ENCODE measurements at places on chromosomes 3 and 15. TPM values are rescaled to one million over a fixed set of nuclear protein-coding genes. Genes with fewer than 3 reads are reported as not detected.

The OR5K2 gene
- total RNA-seq, result not detected

The SUMF1 gene
- 26.6 TPM for total RNA-seq

The ACAN gene
- total RNA-seq, result not detected

The GJD2 gene
- not detected for total RNA-seq

The GPR176 gene
- total RNA-seq, result 1.7 TPM

The RLBP1 gene
- total RNA-seq, result 0.12 TPM

The PHLDB2 gene
- total RNA-seq, result 143 TPM

The SHC4 gene
- total RNA-seq, result 0.44 TPM

The RBP2 gene
- not detected for total RNA-seq

The SERINC4 gene
- total RNA-seq, result 0.12 TPM

The TRANK1 gene
- total RNA-seq, result 1.1 TPM

DNA sequence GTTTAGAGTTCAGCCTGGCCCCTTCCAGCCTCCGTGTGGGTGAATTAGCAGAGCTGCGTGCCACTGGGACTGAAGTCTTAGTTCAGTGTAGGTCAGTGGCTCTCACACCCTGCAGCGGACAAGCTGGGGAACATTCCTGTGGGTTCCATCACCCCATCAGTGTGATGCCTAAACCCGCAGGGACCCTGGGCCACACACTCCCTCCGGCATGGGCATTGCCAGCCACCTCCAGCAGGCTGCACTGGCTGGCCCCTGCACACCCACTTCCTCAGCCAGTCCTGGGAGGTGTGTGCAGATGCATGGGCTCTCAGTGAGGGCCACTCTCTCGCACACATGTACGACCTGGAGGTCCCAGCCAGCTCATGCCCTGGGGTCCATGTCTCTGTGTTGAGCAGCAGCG lies 32.1 kb upstream of the TOPBP1 start:
- no peaks in the 10 kb centered on the region for H3K4me1 ChIP-seq
- H3K27me3 ChIP-seq, result no peaks in the 10 kb centered on the region
- no peak for DNase-seq

DNA sequence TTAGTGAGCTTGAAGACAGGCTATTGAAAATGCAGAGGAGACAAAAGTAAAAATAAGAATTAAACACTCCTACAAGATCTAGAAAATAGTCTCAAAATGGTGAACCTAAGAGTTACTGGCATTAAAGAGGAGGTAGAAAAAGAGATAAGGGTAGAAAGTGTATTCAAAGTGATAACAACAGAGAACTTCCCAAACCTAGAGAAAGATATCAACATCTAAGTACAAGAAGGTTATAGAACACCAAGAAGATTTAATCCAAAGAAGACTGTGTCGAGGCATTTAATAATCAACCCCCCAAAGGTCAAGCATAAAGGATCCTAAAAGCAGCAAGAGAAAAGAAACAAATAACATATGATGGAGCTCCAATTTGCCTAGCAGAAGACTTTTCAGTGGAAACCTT lies 23.3 kb downstream of the PDCD10 start:
- H3K4me1 ChIP-seq, result no peaks in the 10 kb centered on the region
- H3K27ac ChIP-seq, result no peak overlapping the region
- H3K4me3 ChIP-seq, result no peak overlapping the region
- H3K36me3 ChIP-seq, result no peaks in the 10 kb centered on the region

GRCh38 chr3:8996681-8997121 lies 33.4 kb upstream of the RAD18 start:
- no peak overlapping the region for H3K4me3 ChIP-seq
- no peak for DNase-seq
- H3K4me1 ChIP-seq, result no peaks in the 10 kb centered on the region
- H3K36me3 ChIP-seq, result no peaks in the 10 kb centered on the region
- no peak overlapping the region for H3K27ac ChIP-seq
- H3K27me3 ChIP-seq, result peaks cover 5% of the 10 kb centered on the region

GRCh38 chr3:35544976-35545375 lies 94.3 kb upstream of the ARPP21 start:
- H3K36me3 ChIP-seq, result no peaks in the 10 kb centered on the region
- no peak overlapping the region for H3K4me3 ChIP-seq
- H3K27ac ChIP-seq, result no peak overlapping the region
- no peaks in the 10 kb centered on the region for H3K27me3 ChIP-seq
- no peaks in the 10 kb centered on the region for H3K4me1 ChIP-seq

DNA sequence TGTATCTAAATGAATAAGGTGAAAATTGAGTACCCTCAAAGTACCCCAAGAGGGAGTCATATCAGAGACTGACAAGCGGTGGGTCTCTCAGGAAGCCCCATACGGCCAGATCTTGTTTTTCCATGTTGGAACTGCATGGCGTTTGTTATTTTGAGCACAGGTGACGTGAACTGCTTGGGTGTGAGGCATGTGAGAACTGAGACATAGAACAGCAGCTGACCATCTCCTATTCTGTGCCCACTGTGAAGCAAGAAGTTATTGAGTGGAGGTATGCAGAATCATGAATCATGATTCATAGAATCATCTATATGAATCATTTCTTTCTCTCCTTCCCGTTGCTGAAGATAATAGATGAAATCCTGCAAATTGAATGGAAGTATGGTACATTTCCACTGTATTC lies 4.6 kb downstream of the VPS8 start:
- no peak overlapping the region for H3K4me3 ChIP-seq
- no peak for DNase-seq
- H3K27me3 ChIP-seq, result no peaks in the 10 kb centered on the region

DNA sequence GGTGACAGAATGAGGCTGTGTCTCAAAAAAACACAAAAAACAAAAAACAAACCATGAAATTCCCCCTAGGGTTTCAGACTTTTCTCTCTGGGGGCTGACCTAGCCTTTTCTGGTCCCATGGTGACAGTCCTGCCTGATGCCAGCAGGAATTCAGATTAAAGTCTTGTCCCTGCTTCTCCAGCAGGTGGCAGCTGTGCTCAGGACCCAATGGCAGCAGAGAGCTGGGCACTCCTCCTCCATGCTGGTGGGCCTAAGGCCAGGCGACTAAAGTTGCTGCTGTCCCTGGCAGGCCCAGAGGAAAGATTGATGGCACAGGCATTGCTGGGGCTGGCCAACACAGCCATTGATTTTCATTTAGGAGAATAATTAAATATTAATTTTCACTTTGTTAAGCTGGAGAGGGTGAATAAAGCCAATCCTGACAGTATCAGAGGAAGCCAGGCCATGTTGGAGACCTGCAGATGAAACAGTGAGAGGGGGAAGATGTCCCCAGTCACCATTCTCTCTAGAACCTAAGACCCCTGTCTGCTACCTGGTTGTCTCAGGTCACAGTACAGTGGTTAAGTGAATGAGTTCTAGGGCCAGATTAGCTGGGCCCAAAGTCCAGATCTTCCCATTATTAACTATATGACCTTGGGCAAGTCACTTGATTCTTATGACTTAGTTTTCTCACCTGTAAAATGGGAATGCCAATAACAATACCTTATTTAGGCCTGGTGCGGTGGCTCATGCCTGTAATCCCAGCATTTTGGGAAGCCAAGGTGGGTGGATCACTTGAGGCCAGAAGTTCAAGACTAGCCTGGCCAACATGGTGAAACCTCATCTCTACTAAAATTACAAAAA lies 7.1 kb downstream of the CELF6 start:
- no peaks in the 10 kb centered on the region for H3K36me3 ChIP-seq
- H3K27me3 ChIP-seq, result no peaks in the 10 kb centered on the region
- peak; percentile 63 for DNase-seq
- H3K27ac ChIP-seq, result no peak overlapping the region
- no peak overlapping the region for H3K4me3 ChIP-seq
- H3K4me1 ChIP-seq, result no peaks in the 10 kb centered on the region

DNA sequence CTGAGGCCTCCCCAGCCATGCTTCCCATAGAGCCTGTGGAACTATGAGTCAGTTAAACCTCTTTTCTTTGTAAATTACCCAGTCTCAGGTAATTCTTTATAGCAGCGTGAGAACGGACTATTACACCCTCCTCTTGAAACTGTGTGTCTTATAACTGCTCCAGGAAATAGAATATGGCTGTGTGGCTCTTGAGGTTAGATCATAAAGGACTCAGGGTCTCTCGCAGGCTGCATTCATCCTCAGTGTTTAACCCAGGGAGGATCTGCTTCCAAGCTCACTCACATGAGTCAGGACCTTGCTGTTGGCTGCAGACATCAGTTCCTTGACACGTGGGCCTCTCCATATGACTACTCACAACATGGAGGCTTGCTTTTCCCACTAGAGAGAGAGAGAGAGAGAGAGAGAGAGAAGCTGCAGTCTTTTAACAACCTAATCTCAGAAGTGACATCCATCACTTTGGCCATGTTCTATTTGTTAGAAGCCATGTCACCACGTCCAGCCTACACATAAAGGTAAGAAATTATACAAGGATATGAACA lies 114.3 kb upstream of the UBE2E1 start:
- no peak overlapping the region for H3K27ac ChIP-seq
- H3K4me3 ChIP-seq, result no peak overlapping the region
- H3K36me3 ChIP-seq, result no peaks in the 10 kb centered on the region
- H3K27me3 ChIP-seq, result no peaks in the 10 kb centered on the region
- no peak for DNase-seq
- H3K4me1 ChIP-seq, result peaks cover 13% of the 10 kb centered on the region

DNA sequence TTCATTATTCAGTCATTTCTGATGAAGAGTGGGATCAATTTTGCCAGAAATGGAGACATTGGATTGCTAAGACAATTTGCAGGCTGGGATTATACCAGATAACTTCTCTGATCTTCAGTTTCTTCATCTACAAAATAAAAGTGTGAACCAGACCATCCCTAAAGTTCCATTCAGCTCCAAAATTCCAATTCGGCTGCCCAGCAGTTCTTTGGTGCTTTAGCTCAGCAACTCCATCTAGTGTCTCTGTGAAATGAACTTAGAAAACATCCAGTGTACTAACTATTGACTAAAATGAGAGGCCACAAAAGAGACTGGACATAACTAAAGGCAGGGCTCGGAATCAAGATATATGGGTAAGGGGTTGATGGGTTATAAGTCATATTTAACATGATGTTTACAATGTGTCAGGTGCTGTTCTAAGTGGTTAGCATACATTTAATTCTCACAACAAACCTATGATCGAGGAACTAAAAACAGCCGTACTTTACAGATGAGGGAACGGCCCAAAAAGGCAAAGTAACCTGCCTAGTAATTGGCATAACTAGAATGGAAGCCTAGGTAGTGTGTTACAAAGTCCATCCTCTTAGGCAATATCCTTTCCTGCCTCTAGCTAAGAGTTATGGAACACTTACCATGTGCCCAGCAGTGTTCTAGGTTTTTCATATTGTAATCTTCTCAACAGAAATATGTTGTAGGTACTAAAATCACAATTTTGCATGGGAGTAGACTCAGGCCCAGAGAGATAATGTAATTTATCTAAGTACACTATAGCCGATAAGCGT lies 17.0 kb downstream of the THAP10 start:
- no peak overlapping the region for H3K4me3 ChIP-seq
- H3K27me3 ChIP-seq, result no peaks in the 10 kb centered on the region
- DNase-seq, result no peak
- no peaks in the 10 kb centered on the region for H3K36me3 ChIP-seq
- no peak overlapping the region for H3K27ac ChIP-seq
- H3K4me1 ChIP-seq, result peaks cover 1% of the 10 kb centered on the region

DNA sequence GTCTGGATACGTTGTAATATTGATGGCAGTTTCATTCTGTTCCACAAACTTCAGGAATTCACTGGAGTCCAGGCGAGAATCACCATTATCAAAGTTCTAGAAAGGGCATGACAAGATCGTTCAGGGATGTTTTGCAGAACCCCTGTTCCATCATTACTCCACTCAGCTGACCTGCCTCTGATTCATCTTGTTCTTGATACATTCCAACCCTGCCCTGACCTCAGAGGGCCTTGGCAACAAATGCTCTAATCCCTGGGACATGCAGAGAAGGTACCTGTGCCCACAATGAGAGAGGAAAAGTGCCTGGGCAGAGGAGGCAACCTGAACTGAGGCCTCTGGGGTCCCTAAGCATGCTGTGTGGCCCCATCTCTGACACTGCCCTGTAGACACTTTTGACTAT lies 45.9 kb downstream of the FSTL1 start:
- H3K4me3 ChIP-seq, result no peak overlapping the region
- no peaks in the 10 kb centered on the region for H3K4me1 ChIP-seq
- no peaks in the 10 kb centered on the region for H3K27me3 ChIP-seq
- DNase-seq, result no peak

GRCh38 chr15:101050623-101051290 lies 131.6 kb downstream of the LRRK1 start:
- H3K36me3 ChIP-seq, result peaks cover 4% of the 10 kb centered on the region
- no peak overlapping the region for H3K4me3 ChIP-seq
- no peaks in the 10 kb centered on the region for H3K27me3 ChIP-seq
- no peak overlapping the region for H3K27ac ChIP-seq
- H3K4me1 ChIP-seq, result no peaks in the 10 kb centered on the region

GRCh38 chr3:182631183-182632076 lies 161.9 kb upstream of the ATP11B start:
- DNase-seq, result no peak
- no peak overlapping the region for H3K27ac ChIP-seq
- no peaks in the 10 kb centered on the region for H3K27me3 ChIP-seq
- H3K36me3 ChIP-seq, result no peaks in the 10 kb centered on the region
- H3K4me1 ChIP-seq, result no peaks in the 10 kb centered on the region
- no peak overlapping the region for H3K4me3 ChIP-seq

DNA sequence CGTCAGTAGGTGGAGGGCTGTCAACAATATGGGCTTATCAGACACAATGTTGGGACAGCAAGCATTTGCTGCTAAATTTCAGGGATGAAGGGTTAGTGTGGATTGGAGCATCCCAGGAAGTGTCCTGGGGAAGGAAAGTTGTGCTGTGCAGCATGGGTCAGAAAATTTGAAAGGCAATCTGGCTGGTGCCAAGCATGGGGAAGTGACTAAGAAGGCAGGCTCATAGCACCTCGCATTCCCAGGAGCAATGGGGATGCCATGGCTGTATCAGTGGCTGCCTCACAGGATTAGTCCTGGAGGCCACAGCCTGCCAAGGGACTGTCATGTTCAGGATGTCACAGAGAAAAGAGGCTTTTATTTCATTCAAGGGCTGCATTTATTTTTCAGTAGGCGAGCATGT lies 322.4 kb upstream of the TRIM42 start:
- DNase-seq, result no peak
- no peak overlapping the region for H3K27ac ChIP-seq
- peaks cover 37% of the 10 kb centered on the region for H3K27me3 ChIP-seq
- H3K4me3 ChIP-seq, result no peak overlapping the region

- no peaks in the 10 kb centered on the region for H3K27me3 ChIP-seq
- H3K4me1 ChIP-seq, result no peaks in the 10 kb centered on the region
- no peaks in the 10 kb centered on the region for H3K36me3 ChIP-seq
Measured at GRCh38 chr3:16482770-16483531, 30.5 kb downstream of the RFTN1 start.

GRCh38 chr15:58931987-58932588 lies 1.4 kb downstream of the SLTM start:
- H3K4me1 ChIP-seq, result peaks cover 21% of the 10 kb centered on the region
- no peaks in the 10 kb centered on the region for H3K27me3 ChIP-seq
- peak overlapping the region; percentile 95 for H3K4me3 ChIP-seq

All from HCT116 (cell line).